ENCODE measurements at places on chromosomes 4 and X.

GRCh38 chrX:45935408-45935807 is 609.8 kb downstream of the ZNF674 start:
- DNase-seq = no peak

DNA sequence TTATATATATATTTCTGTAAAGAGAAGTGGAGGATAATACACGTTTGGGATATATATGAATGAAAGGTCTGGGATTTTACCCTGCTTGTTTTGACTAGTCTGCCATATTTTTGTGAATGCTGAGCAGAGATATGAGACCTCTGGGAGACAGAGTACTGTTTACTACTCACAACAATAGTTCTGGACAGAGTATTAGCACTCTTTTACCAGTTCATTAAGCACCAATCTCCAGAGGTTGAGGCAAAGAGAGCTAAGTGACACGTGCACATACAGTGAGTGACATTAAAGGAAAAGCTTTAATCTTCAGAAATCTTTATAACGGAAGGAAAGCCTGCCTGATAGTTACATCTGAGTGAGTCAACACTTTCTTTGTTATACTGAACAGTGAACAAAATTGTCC is 1452.7 kb upstream of the TENM3 start:
- DNase-seq = no peak

DNA sequence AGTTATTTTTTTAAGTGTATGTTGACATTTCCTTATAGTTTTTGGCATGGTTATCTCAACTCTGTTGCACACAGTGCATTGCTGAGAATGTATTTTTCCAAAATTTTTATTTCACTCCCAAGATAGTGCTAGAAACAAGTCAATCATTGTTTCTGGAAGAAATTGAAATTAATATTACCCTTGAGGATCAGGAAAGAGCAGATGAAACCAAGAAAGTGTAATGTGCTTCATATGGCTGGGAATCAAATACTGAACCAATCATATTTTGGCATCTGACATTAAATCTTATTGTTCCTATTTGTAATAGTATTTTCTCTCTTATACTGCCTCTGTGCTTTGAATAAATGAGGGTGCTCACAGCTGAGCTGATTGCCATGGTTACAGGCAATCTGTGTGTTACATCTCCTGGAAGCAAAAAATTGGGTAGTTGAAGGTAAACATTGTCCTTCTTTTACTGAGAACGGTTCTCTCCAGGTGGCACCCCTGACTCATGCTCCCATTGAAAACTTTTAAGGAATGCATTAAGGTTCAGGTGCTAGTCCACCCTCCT is 358.2 kb upstream of the NR3C2 start:
- DNase-seq = no peak

DNA sequence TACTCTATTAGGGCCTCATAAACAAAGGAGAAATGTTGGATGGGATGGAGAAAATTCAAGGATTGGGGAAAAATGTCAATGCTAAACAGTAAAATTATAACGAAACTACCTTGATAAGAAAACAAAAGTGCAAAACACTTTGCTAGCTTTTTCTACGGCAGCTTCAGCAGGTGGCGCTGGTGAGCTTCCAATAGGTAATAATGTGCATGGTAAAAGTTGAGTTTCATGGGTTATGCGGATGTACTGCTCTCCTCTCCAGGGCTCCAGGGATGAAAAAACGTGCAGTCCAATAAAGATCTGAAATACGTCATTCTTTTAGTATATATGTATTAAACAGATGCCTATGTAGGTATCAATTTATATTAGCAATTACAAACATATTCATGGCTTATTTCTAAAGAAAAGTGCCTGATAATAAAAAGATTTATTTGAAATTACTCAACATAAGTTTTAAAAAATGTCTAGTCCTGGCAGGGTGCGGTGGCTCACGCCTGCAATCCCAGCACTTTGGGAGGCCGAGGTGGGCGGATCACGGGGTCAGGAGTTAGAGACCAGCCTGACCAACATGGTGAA is 239.6 kb downstream of the GRXCR1 start:
- peak; percentile 42 for DNase-seq

DNA sequence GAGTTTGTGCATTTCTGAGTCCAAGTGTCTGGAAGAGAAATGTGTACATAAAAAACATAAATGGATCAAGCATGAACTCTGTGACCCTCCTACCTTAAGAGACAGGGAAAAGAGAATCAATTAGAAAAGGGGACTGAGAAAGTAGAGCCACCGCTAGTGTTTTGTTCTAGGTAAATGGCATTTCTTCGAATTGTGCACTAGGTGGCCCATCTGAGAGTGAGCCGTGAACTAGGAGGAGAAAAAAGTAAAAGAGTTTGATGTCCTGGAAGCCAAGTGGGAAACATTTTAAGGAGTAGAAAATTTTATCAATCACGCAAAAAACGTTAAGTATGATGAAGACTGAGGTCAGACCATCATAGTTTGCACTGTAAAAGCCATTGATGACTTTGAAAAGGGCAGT is 55.1 kb downstream of the NAF1 start:
- DNase-seq = no peak

GRCh38 chr4:41644288-41644914 is 104.1 kb downstream of the PHOX2B start:
- DNase-seq = no peak

- no peak for DNase-seq
Measured at GRCh38 chr4:36325926-36326325, 44.5 kb downstream of the DTHD1 start.

GRCh38 chr4:73705056-73705432 is 35.3 kb upstream of the CXCL8 start:
- DNase-seq = no peak

- no peak for DNase-seq
Measured at GRCh38 chrX:154365052-154365600, 9.3 kb downstream of the FLNA start.

GRCh38 chr4:25702848-25703247 is 47.2 kb downstream of the SLC34A2 start:
- no peak for DNase-seq

- no peak for DNase-seq
Measured at GRCh38 chr4:55008166-55009056, 117.0 kb downstream of the KDR start.

- no peak for DNase-seq
Measured at GRCh38 chrX:2640436-2641150, 50.5 kb upstream of the CD99 start.

DNA sequence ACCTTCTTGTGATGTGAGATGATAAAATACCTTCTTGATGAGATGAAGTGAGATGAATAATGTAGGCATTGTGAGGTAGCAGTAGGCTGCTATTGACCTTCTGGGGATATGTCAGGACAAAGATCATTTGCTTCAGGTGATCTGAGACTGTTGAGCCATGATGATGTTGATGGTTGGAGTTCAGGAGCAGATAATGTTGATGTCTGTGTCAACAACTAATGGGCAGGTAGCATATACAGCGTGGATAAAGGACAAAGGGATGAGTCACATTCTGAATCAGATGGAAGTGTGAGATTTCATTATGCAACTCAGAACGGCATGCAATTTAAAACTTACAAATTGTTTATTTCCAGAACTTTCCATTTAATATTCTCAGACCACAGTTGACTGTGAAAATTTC is 57.3 kb downstream of the RAP1GDS1 start:
- no peak for DNase-seq

Data from NCI-H2171 (cell line).